Stimulated activated CD4-positive, alpha-beta T cell treated with anti-CD3 and anti-CD28 coated beads, Interleukin-15, amount 100 ng/mL, for 1 hour (primary cell): ENCODE measurements at places on chromosomes 7 and 10.

DNA sequence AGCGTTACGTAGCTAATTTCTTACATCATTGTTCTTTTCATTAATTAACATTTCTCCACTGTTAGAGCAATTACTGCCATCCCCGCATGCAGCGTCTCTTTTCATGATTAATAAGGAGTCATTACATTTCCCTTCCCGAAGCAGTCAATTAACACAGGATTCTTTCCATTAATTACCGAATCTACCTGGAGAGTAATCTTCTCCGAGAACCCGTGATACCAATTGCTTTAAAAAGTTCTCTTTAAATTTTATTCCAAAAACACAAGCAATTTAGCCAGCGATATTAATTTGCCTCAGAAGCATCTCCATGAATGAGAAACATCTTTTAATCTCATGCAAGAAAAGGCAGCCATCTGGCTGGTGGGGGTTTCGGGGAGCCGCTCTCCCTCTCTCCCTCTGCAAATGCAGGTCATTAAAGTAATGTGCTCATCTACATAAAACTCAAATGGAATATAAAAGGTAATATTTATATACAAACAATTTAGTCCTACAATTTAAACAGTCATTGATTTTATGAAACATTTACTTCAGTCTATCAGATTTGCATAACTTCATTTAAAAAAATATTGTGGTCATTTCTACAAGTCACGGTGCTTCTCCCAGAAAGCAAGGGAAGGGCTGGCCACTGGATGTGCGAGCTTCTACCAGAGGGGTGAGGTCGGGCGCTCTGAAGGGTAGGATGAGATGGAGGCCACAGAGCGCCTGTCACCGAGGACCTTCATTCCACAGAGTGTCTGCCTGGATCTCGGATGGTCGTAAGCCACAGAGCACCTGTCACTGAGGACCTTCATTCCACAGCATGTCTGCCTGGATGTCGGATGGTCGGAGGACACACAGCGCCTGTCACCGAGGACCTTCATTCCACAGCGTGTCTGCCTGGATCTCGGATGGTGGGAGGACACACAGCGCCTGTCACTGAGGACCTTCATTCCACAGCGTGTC lies 145.0 kb downstream of the WDR37 start:
- DNase-seq = no peak

DNA sequence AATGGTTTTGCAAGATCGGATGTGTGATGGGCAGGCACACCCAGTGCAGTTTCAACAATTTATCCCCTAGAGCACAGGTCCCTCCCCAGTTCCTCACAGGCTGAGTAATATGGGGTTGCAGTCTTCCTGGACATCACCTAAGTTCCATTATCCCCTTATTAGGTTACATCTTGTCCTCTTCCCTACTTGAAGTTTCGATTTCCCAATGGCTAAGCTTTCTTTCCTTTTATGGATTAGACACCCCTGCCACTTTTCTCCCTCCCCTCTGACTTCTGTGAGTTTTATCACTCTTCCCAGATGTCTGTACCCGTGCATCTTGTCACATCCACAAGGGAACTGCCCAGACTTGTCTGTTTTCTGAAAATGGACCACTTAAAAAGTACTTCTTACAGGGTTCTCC lies 2.4 kb upstream of the NIPSNAP2 start:
- DNase-seq = no peak

- no peak for DNase-seq
These were observed 22.1 kb upstream of the SAR1A start for GRCh38 chr10:70192326-70192968.

GRCh38 chr7:39285256-39285655 lies 280.9 kb upstream of the YAE1 start:
- no peak for DNase-seq

GRCh38 chr7:55202150-55202913 lies 162.8 kb upstream of the LANCL2 start:
- DNase-seq = no peak

DNA sequence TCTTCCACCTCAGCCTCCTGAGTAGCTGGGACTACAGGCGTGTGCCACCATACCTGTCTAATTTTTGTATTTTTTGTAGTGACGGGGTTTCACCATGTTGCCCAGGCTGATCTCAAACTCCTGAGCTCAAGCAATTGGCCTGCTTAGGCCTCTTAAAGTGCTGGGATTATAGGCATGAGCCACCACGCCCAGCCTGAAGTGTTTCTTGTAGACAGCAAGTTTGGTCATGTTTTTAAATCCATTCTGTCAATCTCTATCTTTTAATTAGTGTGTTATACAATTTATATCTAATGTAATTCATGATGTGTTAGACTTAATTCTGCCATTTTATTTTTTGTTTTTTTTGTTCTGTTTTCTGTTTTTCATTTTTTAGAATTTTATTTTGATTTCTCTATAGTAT lies 17.2 kb upstream of the MXI1 start:
- no peak for DNase-seq

GRCh38 chr7:47796347-47796746 lies 151.9 kb downstream of the PKD1L1 start:
- DNase-seq = no peak

DNA sequence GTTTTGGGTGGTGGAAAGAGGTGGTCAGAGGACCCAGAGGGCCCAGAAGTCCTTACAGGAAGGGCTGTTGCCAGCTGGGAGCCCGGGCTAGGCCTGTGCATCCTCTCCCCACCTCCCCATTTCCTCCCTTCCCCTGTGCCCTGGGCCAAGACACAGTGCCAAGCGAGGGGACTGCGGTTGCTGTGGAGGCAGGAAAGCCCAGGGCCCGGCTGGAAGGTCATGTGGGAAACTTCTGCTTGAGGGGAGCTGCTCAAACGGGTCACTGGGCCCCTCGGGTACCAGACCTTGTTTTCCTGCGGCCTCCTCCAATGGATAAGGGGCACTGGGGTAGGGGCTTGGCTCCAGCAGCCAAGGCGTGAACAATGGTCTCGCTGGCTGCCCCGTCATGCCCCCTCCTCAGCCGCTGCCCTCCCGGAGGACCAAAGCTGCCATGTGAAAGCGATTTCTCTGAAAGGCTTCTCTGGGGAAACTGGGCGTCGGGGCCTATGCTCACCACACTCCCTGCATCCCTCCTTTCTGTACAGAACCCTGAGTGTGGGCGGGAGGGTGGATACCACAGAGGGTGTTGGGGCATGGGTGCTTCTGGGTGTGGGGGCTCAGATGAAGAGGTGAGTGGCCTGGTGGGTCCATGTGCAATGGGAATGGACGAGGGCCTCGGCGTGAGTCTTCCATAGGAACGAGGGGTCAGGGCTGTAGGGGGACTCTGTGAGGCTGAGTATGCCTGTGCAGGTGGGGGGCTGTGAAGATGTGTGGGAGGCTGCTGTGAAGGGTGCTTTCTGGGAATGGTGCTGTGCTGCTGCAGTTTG lies 135.3 kb downstream of the PTPN20 start:
- DNase-seq = no peak

- DNase-seq = no peak
These were observed 10.4 kb upstream of the TNKS2 start for GRCh38 chr10:91787810-91788209.

- no peak for DNase-seq
These were observed 29.5 kb downstream of the SLC26A4 start for GRCh38 chr7:107690084-107690483.

GRCh38 chr7:100764841-100765240 lies 31.4 kb downstream of the ZAN start:
- no peak for DNase-seq

DNA sequence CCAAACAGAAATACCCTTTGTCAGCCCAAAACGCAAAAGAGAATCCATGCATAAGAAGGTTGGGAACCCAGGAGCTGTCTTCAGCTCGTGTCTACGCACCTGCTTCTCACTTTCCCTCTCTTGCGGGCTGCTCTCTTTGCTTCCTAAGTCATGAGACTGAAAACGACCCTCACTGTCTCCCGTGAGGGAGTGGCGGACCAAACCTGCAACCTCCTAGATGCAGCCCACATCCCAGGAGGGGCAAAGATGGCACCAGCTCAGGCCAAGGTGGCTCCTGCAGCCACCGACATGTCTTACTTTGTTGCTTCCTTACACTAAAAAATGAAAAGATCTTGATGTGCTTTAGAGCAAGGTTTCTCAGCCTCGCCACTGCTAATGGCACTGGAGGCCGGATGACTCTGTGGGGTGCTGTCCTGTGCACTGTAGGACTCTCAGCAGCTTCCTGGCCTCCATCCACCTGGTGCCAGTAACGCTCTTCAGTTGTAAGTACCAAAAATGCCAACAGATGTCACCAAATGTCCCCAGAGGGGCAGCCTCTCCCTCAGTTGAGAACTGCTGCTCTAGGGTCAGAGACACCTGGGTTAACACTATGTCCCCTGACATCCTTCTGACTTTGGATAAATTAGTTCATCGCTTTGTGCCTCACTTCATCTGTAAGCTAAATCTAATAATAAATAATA lies 179.8 kb upstream of the PFKP start:
- no peak for DNase-seq

DNA sequence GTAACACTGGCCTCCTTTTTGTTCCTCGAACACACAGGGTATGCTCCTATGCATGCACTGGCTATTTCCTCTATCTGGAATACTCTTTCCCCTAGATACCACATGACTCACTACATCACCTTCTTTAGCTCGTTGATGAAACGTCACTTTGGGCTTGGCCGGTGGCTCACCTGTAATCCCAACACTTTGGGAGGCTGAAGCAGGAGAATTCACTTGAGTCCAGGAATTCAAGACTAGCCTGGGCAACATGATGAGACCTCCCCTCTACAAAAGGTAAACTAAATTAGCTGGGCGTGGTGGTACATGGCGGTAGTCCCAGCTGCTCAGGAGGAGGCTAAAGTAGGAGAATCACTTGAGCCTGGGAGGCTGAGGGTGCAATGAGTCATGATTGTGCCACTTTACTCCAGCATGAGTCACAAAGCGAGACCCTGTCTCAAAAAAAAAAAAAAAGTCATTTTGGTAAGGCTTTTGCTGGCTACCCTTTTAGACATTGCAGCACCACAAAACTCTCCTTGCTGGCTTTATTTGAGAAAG lies 14.5 kb downstream of the ANKIB1 start:
- no peak for DNase-seq

DNA sequence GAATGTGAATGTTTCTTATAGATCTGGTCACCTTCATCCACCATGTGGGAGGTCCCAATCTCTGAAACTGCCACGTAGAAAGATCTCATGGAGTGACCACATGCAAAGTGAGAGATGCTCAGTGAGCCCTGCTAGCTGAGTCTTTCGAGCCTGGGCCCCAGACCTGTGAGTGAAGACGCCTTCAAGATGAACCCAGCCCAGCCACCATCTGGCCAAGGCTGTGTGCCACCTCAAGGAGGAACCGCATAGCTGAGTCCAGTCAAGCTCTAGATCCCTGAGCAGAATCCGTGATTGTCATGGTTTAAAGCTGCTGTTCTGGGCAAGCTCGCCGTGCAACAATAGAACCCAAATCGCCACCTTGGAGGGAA lies 20.2 kb upstream of the PPIF start:
- DNase-seq = no peak

GRCh38 chr7:138316421-138317043 lies 143.5 kb upstream of the TRIM24 start:
- DNase-seq = no peak

DNA sequence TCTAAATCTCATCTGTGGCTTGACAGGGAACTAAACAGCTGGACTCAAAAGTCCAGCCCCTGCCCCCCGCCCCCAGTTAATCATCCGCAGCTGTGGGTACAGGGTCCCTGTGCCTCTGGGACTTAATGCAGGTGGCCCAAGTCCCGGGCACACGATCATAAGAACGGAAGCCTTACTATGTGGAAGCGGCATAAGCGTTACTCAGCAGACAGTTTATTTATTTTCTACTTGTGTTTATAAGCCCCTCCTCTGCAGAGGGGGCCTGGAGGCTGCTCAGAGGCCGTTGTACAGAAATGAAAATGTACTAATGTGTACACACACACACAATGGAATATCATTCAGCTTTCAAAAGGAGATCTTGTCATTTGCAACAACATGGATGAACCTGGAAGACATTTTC lies 158.0 kb upstream of the TNS3 start:
- DNase-seq = no peak

DNA sequence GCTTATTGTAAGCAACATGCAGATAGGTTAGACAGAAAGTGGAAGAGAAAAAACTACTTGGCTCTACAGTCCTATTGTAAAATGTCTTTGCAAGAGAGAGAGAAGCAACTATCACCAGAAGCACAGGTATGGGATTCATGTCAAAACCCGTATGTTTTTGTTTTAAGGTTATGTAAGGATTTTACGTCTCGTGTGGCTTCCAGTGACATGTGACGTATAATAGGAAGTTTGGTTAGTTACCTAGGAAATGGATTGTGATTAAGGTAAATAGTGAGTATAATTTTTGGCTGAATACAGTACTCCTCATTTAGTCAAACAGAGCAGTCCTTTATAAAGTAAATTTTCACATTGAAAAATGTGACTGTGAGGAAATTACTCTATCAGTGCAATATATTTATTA lies 62.0 kb downstream of the PHF14 start:
- DNase-seq = no peak

- DNase-seq = no peak
These were observed 179.3 kb downstream of the HECW1 start for GRCh38 chr7:43291789-43292188.

DNA sequence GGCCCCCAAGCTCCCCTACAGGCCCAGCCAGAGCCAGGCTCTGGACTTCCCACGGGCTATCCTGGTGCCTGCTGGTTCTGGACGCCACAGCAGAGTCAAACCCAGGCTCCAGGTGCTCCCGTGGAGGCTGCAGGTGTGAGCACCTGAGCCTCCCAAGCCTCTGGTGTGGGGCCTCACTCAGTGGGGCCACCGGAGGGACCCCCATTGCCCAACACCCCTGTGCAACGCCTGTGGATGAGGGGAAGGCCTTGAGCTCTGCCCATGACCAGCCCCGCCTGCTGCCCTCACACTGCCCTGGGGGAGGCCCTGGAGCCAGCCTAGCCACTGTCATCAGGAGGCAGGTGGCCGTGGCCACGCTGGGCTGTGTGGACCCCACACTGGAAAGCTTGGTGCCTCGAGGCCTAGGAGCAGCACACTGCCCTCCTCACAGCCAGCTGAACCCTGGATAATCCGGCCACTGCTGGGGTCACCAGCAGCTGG lies 229.3 kb downstream of the MAD1L1 start:
- no peak for DNase-seq

GRCh38 chr7:40570223-40570622 lies 435.4 kb downstream of the SUGCT start:
- DNase-seq = no peak

DNA sequence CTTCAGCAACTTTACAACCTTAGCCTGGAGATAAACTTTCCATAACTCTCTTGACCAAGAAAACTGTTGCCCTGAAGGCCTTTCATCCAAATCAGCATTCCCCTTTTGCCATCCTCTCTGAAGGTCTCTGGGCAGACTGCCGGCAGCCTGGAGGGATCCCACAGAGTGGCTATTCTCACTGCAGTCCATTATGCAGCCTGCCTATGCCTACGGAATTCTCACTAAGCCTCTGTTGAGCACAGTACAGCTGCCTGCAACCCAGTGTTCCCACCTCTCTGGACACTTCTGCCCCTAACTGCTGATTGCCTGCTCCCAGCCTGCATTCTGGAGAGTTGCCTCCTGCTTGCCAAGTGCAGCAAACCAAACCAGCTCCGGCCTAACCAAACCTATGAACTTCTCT lies 548.9 kb upstream of the STEAP1 start:
- no peak for DNase-seq
